ENCODE measurements at places on chromosomes 4 and X. TPM values are rescaled to one million over a fixed set of nuclear protein-coding genes. Genes with fewer than 3 reads are reported as not detected.

Gene PHEX
- 0.32 TPM for total RNA-seq

- no peak for DNase-seq
Measured at GRCh38 chrX:108795240-108795639, 58.9 kb upstream of the IRS4 start.

Gene CYTL1
- total RNA-seq: not detected

Gene USP27X
- total RNA-seq: 7.1 TPM

- DNase-seq: no peak
Measured at GRCh38 chr4:182884040-182884439, 33.1 kb downstream of the DCTD start.

Data from SK-MEL-5 (cell line).